NCI-H187 (cell line): ENCODE measurements at places on chromosomes 12 and 14.
A peak's percentile ranks its signal among the peaks of the same experiment; 100 is the strongest.

GRCh38 chr14:52683985-52684520, 11.3 kb downstream of the ERO1A start:
- DNase-seq, result no peak

GRCh38 chr14:54590481-54590880, 23.6 kb downstream of the SAMD4A start:
- DNase-seq, result no peak

DNA sequence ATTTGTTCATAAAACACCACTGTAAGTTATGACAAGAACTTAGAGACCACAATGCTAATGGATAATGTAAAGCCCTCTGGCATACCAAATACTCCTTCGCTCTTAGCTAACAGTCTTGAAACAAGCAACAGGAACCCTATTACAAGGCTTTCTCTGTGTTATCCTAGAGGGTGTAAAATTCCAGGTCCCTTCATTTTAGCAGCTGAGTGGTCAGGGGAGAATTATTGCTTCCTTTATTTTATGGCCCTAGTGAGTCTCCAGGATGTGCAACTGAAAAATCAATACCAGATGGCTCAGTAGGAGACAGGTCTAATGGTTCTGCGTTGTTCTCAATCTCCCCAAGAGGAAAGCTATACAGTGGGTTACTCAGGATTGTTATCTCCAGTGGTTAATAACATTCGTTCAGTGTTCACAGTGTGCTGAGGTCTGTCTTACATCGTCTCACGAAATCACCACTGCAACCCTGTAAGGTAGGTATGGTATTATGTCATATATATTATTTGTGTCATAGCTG, 172.7 kb upstream of the CNOT2 start:
- no peak for DNase-seq

DNA sequence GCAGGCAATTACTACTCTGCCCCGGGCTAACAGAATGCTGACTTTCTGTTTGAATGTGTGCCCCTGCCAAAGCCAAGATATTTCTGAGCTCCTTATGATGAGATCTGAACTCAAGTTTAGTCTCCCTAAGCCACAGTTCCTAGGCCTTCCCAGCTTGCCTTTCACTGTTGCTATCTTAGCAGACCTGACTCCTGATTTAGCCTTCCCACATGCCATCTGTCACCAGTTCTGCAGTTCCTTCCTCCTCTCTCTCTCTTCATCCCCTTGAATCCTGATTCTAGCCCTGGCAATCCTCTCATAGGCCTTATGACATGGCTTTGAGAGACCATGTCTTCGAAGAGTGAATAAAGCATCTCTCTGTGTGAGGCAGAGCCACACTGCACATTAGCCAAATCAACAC, 12.5 kb upstream of the SAMD4A start:
- no peak for DNase-seq

GRCh38 chr12:8032242-8033152, at the start of gene FOXJ2:
Gene FOXJ2 (plus strand): TSS chr12:8032716. CDS start chr12:8039833, 7,117 bp downstream.
- DNase-seq, result peak; percentile 49

- no peak for DNase-seq
Measured at GRCh38 chr14:95287176-95287754, 32.4 kb downstream of the CLMN start.

GRCh38 chr14:93970585-93970964, 5.8 kb downstream of the ASB2 start:
- no peak for DNase-seq

DNA sequence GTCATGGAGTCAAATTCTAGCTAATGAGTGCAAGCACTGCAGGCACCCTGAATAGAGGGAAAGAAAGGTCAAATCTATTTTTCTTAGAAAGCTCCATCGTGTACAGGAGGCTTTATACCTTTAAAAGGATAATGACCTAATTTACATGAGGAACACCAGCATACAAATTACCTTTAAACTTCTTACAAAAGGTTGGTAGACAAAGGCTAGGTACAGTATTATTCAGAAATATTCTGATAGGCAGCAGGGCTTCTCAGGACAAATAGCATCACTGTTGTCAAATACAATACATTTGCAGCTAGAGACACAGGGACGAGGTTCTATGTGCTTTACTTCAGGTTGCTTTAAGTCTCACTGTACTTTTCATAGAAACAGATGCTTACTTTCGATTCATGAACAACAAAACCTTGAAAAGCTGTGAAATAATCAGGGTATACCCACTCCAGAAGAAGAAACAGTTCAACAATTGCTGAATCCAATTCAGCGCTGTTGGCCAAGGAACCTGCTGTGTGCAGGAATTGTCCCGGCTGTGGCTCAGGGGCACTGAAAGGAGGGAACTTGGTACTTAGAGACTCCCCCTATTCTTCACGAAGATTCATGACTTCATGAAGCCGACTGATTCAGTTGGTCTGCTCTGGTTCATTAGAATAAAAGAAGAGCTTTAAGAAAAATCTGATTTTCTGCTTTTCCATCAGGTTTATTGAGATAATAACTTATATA, 252.9 kb downstream of the PRKD1 start:
- no peak for DNase-seq

DNA sequence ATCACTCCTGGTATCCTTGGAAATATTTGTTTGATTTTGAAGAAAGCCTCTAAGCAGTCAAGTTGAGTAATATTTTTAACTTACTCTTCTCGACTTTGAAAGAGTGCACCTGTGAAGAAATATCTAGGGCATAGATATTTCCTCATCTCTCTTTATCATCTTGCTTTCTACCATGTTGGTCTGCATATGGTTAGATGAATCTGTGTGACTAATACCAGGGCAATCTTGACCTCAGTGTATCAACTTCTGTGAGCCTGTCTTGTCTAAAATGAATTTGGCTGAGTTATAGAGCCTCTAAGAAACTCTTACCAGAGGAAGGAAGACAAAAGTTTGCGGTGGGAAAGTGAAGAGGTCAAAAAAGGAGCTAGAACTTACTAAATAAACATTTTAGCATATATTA, 68.4 kb downstream of the SYT1 start:
- no peak for DNase-seq

DNA sequence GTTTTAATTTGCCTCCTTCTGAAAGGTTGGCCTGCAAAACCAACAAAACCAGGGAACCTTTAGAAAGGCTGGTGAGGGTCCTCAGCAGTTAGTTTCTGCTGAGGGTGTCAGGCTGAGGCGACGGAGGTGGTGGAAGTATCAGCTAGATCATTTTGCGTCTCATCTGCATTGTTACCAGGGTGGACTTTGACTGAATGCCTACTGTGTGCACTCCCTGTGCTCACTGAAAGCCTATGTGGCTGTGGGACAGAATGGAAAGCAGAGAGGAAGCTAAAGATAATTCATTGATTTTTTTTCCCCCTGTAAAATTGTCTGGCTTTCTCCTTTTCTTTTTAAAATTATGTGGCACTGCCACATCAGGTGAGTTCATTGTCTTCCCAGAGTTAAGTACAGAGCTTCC, 68.4 kb upstream of the SRSF5 start:
- no peak for DNase-seq

DNA sequence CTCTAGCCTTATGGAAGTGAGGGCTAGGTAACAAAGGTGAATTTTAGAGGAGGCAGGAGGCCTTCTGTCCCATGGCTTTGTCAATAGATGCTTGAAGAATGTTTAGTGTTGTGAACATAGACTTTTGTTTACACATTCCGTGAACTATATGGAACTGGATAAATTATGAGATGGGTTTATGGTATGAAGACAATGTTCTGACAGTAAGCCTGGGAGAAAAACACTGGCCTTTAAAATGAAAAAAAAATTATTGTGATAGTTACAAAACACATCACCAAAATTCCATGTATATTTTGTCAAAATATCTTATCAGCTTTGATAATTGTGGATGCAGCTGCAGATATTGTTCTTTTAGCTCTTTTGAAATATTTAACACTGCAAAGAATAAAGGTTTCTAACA, 251.5 kb upstream of the DCN start:
- no peak for DNase-seq

DNA sequence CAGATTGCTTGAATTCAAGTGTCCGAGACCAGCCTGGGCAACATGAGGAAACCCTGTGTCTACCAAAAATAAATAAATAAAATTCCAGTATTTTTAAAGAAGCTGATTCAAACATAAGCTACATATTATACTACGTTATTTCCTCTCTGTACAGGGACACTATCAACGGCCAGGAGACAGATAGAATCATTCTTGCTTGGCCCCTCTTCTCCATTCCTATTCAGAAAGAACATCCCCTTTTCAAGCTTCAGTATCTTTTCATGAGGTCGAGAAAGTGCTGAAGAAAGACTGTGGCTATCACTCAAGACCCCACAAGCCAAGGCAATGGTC, 314 bp upstream of the DHRS7 start:
- DNase-seq, result no peak

DNA sequence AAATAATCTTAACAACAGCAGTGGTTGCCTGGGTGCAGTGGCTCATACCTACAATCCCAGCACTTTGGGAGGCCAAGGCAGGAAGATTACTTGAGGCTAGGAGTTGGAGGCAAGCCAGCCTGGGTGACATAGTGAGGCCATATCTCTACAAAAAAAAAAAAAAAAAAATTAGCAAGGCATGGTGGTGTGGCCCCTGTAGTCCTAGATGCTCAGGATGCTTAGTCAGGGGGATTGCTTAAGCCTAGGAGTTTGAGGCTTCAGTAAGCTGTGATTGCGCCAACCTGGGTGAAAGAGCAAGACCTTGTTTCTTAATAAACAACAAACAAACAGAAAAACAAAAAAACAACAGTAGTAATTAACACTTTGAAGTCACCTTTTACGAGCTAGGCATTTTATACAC, 642 bp upstream of the ACSM4 start:
- no peak for DNase-seq

DNA sequence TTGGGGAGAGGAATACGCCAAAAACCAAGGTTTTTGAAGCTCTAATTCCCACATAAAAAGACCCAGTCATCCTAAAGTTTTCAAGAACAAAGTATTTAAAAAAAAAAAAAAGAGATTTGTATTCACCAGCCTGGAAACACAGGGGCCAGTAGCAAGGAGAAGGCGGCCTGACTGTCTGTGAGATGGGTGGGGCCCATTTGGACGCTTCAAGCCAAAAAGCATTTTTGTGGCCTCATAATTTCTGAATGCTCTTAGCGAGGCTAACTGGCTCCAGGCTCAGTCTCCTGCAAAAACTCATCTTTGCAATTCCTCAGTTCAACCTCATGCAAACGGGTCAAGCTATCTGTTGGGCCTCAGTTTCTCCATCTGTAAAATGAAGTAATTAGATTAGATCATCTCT, 514.1 kb downstream of the MED13L start:
- no peak for DNase-seq

GRCh38 chr14:90287791-90288190, 31.4 kb downstream of the PSMC1 start:
- DNase-seq, result no peak

DNA sequence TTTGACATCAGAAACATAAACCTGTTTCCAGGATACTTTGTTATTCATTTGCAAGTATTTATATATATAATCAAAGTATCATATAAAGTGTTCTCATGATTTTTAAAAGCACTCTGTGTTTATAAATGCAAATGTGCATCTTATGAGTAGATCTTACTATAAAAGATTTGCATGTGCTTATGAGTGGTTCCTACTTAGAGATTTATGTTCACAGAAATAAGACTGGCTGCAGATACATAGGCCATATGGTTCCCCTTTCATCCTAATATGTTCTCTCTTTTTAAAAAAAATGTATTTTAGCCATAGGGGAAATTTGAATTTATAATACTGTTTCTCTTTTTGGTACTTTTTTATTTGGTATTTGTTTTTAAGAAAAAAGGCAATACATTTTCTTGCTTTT, 174.2 kb downstream of the ESR2 start:
- DNase-seq, result no peak

DNA sequence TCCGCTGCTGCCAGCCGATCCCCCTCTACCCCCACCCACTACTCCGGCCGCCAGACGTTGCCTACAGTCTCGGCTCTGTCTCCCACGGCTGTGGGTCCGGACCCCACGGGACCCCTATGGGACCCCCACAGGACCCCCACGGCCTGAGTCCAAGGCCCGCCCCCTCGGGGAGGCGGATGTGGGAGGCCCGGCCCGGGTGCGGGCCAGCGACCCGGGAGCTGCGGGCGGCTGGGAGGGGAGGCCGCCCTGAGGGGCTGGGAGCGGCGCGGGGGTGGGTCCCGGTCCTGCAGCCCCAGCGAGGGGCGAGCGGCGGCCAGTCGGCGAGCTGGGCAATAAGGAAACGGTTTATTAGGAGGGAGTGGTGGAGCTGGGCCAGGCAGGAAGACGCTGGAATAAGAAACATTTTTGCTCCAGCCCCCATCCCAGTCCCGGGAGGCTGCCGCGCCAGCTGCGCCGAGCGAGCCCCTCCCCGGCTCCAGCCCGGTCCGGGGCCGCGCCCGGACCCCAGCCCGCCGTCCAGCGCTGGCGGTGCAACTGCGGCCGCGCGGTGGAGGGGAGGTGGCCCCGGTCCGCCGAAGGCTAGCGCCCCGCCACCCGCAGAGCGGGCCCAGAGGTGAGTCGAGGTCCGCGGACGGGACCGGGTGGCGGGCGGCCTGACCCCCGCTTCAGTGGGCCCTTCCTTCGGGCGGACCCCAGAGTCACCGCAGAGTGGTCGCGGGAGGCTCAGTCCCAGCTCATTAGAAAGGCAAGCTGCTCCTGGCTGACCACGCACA, at the start of gene ACVRL1:
ACVRL1 (plus strand) TSS at position 422 of the 773 bp plus-strand sequence. CDS start 4,971 bp downstream, outside the sequence.
- DNase-seq, result no peak

- no peak for DNase-seq
Measured at GRCh38 chr12:104600036-104600712, 143.4 kb downstream of the CHST11 start.

DNA sequence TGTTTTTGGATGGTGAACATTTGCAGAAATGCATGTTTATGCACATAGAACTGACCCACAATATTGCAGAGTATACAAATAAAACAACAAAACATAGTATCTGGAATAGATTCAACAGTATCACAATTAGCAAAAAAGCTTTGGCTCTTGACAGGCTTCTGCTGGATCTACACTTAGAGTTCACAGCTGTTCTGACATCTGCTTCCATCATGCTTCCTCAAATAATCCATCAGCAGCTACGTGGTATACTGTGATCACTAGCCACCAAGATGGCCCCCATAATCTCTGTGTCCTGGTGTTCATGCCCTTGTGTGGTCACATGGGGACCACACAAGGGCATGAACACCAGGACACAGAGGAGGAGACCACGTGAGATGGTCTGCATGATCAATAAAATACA, 166.6 kb upstream of the CCDC198 start:
- DNase-seq, result no peak

DNA sequence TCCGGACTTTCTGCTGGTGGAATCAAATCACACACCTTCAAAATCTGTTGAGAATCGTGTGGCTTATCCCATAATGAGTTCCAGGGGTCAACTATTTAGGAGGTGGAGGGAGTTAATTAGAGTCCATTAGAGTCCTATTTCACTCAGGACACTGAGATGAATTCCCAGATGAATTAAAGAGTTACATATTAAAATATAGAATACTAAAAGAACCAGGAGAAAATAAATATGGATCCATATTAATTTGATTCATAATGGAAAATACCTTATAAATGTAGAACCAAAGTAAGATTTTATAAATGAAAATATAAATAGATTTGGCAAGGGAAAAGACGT, 44.6 kb upstream of the C14orf132 start:
- no peak for DNase-seq
